ENCODE measurements at places on chromosomes 12 and 14.

- no peak for DNase-seq
These were observed 1.0 kb upstream of the GXYLT1 start for GRCh38 chr12:42145552-42146215.

DNA sequence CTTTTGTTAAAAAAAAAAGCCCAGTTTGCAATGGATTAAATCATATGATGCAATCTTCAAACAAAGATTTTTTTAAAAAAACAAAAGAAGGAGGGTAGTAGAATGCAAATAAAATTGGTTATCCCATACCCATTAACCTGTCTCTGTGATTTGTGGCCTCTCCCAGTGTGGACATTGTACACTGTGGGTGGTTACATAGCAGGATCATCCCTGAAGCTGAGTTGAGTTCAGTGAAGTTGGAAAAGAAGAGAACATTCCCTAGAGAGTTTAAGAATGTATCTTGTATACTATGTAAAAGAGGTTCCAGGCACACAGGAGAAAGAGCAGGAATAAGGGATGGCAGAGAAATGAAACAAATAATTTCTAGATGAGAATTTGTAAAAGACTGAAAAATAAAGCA, 142.4 kb upstream of the SLC16A7 start:
- no peak for DNase-seq

- DNase-seq: no peak
These were observed 5.5 kb downstream of the NKX2-1 start for GRCh38 chr14:36514278-36515104.

- no peak for DNase-seq
These were observed 28.5 kb downstream of the CPM start for GRCh38 chr12:68904351-68904962.

GRCh38 chr12:57236201-57236924, 6.9 kb downstream of the SHMT2 start:
- DNase-seq: no peak

DNA sequence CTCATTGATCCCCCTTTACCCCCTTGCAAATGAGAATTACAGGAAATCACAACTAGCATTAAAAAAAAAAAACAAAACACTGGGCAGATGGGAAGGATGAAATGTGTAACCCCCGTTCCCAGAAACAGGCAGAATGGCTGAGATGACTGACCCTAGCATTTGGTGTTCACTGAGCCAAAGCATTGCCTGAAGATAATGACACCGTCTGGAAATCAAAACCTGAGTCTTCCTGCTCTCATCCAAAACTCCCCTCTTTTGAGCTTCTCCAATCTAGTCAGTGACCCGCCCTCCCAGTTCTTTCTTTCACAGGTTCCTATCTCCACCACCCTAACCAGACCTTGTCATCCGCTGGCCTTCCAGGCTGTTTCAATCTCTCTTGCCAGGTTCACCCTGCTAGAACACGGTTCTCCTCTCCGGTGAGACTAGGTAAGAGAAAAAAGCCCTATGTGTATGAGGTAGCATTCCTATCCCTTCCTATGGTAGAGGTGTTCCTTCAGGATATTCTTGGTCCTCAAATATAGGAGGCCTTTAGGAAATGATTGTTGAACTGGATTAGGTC, 21.3 kb downstream of the SUSD6 start:
- DNase-seq: no peak

DNA sequence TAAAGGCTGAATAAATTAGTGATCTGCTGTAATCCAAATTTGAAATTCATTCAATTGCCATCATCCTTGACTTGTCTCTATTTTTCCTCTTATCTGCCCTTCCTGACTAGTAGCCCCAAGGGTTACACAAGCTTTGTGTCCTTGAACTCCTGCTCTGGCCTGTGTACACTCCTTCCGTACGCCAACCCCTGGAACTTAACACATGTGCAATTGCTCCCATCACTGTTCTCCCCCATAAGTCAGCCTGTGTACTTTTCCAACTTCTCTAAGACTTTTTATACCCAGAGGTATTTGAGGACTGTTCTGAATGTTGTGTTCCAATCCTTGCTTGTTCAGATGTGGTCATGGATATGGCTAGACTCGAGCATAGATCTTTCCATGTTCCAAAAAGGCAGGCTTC, 171.1 kb upstream of the G2E3 start:
- no peak for DNase-seq

DNA sequence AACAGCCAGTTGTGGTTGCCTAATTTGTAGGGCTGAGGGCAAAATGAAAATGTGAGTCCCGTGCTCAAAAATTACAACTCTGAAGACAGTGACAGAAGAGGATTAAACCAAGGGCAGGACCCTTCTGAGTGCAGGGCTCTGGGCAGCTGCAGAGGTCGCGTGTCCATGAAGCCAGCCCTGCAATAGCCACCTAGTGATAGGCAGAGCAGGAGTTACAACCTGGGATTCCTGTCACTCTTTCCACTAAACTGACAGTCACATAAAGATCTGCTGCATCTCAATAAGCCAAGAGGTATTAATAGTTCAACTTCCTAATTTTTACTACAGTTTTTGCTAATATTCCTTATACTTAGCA, 94.1 kb downstream of the SLC2A13 start:
- no peak for DNase-seq

- DNase-seq: peak; percentile 24
These were observed 37.0 kb upstream of the P2RX7 start for GRCh38 chr12:121095544-121096198.

DNA sequence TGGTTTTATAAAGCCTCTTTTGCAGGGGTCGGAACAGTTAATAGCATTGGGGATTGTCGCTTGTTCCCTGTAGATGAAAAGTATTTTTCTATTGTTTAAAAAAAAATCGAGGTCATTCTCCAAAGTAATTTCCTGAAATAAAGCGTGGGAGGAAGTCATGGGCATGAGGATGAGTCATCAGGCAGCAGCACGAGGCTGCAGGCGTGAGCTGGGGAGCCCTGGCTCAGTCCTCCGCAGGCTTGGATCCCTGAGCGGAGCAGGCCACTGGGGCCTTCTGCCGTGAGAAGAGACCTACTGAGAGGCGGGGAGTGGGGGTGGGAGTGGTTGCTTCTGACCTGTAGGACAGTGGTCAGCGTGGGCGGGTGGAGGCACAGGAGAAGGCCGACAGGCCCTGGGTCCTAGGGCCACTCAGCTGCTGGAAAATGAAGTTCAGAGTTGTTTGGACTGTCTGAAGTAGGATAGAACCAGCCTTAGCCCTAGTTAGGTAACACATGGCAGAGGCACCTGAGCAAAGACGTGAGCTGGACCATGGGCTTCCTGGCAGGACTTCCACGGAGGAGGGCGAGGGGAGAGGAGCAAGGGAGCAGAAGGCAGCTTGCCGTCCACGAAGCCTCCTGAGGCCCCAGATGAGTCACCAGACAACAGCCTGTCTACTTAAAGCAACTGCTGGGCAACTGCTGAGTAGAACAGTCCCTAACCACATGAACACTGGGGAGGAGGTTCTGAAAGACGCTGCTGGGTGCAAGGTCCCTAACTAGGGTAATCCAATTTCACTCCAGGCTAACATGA, 21.1 kb upstream of the LGALS3 start:
- DNase-seq: no peak

GRCh38 chr14:69980457-69981425, 101.5 kb downstream of the SMOC1 start:
- DNase-seq: no peak

DNA sequence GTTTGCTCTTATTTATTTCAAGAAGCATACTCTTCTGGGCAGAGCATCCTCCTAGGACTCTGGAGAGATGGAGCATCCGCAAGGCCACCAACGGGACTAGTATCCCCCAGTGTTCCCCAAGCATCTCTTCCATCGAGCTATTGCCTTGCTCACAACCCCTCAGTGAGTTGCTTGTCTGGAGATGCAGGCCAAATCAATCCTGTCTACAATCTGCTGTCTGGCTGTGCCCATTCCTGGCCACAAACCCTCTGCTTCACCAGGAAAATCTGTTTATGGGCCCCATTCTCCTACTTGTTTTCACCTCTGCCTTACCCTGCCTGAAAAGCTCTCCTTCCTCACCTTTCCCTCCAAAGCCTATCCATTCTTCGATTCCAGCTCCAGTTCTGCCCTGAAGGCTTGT, 219.2 kb downstream of the CACNA1C start:
- DNase-seq: no peak

- DNase-seq: peak; percentile 13
These were observed 185.8 kb downstream of the SLC15A4 start for GRCh38 chr12:128637642-128638606.

DNA sequence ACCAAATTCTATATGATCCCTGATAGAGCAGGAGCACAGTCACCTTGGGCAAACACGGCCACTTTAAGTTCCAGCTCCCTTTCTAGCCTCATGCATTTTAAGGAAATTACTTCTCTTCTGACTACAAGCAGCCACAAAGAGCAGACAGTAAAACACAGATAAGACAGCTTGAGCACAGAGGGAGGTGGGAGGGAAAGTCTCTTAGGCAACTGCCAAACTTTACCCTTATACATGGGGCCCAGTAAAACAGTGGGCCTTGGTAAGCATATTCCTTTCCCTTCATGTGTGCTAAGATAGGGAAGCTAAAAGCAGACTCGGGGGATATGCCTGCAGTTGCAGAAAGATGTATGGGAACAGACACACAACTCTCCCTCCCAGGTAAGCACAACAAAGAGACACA, 235.9 kb downstream of the CPNE8 start:
- DNase-seq: no peak

DNA sequence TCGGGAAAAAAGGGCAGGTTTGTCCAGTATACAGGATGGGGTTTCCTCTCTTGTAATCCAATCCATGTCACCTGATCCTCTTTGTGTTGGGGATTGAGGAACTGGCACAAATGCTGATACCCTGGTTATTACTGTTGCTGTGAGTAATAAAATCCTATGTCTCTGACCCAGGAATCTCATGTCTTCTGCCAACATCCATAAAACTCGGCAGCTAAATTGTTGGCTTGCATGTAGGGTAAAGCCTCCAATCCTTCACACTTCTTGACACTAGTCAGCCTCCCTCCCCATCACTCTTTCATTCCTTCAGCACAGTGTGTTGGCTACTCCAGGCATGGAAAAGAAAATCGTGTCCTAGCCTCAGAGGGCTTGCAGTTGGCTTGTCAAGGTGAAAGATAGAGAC, 9.2 kb upstream of the NOS1 start:
- no peak for DNase-seq

DNA sequence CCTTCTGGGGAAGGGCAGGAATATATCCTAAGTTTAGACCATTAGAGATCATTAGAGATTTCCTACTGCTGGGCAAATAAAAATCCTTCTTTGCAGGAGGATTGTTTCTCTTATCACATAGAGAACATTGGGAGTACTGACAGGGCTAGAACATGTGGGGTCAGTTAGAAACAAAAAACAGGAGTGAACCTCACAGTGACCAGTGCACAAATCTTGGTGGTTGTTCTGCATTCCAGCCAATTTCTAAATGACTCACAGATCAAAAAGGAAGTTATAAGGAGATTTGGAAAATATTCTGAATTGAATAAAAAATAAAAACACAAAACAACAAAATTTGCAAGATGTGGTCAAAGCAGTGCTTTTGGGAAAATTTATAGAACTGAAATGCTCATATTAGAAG, 118.8 kb downstream of the LLPH start:
- DNase-seq: no peak

DNA sequence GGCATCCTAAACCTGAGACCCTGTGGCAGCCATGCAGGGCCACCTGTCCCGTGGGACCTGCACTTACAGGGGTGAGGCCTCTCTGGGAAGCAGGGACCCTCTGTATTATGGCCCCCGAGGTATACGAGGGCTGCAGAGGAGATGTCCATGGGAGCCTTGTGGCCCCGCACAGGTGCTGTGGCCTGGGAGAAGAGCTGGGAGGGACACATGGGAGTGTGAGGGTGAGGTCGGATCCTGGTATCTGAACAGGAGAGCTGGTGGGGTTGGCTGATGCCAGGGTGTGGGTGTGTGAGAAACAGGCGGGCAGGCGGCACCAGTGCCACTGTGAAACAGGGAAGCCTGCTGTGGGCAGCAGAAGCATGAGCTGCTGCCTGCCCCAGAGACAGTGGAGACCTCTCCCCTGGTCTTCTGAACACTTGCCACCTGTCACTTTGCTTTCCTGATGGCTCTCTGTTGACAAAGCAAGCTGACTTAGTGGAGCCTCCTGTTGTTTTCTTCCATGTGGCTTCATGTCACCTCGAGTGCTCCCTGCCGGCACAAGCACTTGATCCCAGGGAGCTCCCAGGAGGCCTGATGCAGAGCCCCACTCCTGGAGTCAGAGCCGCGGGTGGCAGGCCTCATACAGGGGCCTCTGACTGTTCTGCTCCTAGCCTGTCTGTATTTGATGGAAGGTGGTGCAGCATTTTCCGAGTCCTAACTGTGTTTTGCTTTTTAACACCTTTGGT, 19.8 kb upstream of the AMN start:
- no peak for DNase-seq

DNA sequence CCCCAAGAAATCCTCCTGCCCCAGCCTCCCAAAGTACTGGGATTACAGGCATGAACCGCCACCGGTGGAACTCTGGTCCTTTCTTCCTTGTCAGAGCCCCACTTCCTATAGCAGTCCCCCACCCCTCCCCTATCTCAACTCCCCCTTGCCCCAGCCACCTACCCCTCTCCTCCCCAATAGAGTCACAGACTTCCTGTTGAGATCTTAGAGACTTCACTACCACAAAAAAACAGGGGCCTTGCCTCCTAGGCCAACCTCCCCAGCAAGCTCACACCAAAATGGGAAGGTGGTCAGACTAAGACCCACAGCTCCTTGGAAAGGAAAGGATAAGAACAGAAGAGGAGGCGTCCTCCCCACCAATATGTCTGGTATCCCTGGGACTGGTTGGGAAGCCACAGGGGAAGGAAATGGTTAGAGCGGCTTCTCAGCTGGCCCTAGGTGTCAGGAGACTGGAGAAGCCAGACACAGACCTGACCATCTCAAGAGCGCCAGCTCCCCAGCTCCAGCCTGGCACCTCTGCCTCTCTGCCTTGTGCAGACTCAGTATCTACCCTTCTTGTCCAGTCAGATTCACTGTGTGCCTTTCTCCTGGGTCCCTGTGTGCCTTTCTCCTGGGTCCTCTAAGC, 8.5 kb downstream of the ITGB7 start:
- DNase-seq: no peak

GRCh38 chr14:52767058-52767833, 24.2 kb downstream of the GNPNAT1 start:
- no peak for DNase-seq

DNA sequence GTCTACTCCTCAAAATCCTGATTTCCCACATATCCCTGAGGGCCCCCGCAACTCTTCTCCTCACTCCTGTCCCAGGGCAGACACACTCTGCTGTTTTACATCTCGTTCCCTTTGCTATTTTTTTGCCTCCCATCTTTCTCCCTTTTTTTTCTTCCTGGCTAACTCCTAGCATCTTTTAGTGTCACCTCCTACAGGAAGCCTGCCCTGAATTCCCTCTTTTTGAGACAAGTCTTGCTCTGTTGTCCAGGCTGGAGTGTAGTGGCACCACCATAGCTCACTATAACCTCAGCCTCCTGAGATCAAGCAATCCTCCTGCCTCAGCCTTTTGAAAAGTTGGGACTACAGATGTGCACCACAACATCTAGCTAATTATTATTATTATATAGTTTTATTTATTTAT, 13.3 kb downstream of the MORN3 start:
- no peak for DNase-seq

- no peak for DNase-seq
These were observed 217.3 kb downstream of the PPM1H start for GRCh38 chr12:62717643-62718042.

- DNase-seq: no peak
These were observed 272.9 kb downstream of the EGLN3 start for GRCh38 chr14:33678005-33678404.
